Stimulated activated CD8-positive, alpha-beta memory T cell treated with anti-CD3 and anti-CD28 coated beads, Interleukin-15, amount 100 ng/mL, for 4 hours (primary cell): ENCODE measurements at places on chromosomes 16 and 17.
A peak's percentile ranks its signal among the peaks of the same experiment; 100 is the strongest.

DNA sequence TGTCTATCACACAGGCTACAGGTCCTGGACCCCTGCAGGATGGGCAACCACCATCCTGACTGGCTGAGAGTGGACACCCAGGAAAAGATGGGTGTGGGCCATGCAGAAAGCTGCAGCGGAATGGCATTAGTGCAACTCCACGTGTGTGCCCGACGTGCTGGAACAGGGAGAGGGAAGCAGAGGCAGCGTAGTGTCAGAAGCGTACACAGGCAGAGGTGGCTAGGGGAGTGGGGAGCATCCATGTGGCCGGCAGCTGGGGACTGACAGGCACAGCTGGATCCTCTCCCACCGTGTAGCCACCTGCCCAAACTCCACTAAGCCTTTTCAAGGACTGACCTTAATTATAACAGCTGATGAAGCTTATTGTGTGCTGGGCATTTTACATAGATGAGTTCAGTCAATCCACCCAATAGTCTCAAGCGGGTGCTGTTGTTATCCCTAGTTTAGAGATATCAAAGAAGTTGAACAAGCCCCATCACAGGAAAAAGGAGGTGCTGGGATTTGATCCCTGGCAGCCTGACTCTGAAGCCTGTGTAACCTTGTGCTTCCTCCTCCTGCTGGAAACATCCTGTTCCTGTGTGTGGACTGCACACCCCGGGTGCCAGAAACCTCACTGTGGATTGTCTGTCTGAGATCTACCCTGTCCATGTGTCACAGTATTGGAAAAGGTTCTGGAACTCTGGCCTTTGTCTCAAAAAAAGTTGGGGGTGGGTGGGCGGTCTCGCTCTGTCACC lies 114.0 kb downstream of the PRKCA start:
- DNase-seq, result no peak

DNA sequence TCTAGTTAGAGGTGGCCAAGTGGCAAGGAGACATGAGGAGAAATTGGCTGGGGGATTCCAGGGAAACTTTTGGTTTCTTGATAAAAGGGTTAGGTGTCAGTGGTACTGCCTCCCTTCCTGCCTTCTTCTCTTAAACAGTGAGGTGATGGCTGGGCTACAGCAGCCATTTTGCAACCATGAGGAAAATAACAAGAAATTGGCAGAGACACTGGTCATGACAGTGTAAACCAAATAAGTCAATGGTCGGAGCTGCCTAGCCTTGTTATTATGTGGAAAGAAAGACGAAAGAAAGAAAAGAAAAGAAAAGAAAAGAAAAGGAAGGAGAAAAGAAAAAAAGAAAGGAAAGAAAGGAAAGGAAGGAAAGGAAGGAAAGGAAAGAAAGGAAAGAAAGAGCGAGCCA lies 63.9 kb downstream of the CPPED1 start:
- no peak for DNase-seq

- DNase-seq, result no peak
Observed at GRCh38 chr16:54366943-54367342, 80.4 kb upstream of the IRX3 start.

DNA sequence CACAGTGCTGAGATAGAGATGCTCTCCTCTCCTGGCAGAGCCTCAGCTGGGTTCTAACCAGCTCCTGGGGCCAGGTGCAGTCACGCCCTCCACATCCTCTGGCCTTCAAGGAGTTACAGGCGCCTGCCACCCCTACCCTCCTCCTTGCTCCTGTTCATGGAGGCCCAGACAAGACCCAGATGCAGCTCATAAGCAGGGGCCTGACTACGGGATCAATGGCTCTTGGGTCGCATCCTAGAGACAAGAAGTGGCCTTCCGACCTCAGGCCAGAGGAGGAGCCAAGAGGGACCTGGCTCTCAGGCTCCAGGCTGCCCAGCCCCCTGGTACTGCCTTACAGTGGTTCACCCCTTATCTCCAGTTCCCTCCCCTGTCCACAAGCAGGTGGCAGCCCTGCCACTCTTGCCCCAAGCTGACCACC lies 23.0 kb downstream of the ARHGAP27 start:
- DNase-seq, result no peak

- DNase-seq, result no peak
Observed at GRCh38 chr16:86093801-86094750, 195.1 kb downstream of the IRF8 start.

DNA sequence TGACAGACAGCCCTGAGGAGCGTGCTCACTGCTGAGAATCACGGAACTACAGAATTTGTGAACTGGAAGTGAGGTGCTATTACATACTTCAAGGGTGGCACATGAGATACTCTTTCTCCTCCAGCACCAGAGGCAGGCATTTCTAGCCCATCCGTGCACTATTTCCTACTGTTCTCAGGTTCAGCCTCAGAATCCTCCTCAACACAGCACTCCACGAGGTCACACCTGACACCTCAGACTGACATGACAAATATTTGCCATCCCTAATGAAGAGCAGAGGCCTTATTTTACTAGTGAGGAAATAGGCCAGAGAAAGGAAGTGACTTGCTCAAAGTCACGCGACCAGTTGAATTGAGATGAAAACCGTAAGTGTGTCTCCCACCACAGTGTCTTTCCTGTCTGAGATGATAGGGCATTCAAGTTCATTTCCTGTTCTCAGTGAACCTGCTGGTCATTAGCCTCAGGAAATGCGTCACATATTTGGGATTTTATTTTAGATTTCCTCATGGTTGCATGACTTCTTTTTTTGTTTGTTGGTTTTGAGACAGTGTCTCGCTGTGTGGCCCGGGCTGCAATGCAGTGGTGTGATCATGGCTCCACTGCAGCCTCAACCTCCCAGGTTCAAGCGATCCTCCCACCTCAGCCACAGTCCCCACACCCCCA lies 23.6 kb downstream of the SEZ6 start:
- DNase-seq, result peak; percentile 37

GRCh38 chr17:78781104-78781892 lies 775 bp downstream of the CYTH1 start:
- DNase-seq, result no peak

- no peak for DNase-seq
Observed at GRCh38 chr17:5179003-5179402, 12.7 kb downstream of the ZNF594 start.

GRCh38 chr17:42779936-42780850 lies at the start of gene WNK4:
Gene WNK4, plus strand, starts transcription at chr17:42780610. Its CDS starts 89 bp downstream, at chr17:42780699.
- no peak for DNase-seq

GRCh38 chr17:39062846-39063680 lies 88.4 kb downstream of the PLXDC1 start:
- DNase-seq, result no peak

GRCh38 chr17:62126292-62126691 lies 61.2 kb upstream of the MED13 start:
- DNase-seq, result no peak

DNA sequence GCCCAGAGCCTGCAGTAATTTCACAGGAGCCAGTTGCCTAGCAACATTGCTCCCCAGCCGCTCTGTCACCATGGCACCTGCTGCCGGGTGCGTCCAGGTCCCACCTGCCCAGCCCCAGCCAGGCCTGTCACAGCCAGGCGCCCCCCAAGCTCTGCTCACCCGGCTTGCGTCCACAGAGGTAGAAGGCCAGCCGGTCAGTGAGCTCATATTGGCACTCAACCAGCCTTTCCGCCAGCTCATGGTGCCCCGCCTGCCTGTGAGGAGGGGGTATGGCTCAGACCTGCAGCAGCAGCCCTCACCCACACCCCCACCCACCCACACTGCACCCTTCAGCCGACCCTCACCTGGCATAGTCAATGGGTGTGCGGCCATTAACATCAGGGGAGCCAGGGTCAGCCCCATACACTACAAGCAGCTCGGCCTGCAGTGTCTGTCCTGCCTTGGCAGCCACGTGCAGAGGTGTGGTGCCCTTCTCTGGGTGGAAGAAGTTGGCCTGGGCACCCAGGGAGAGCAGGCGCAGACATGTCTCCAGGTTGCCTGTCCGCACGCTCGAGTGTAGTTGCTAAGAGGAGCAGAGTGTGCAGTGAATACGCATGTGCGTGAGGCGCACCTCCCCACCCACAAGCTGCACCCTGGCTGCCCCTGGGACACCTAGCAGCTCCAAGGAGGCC lies 7.7 kb downstream of the GIT1 start:
- no peak for DNase-seq

DNA sequence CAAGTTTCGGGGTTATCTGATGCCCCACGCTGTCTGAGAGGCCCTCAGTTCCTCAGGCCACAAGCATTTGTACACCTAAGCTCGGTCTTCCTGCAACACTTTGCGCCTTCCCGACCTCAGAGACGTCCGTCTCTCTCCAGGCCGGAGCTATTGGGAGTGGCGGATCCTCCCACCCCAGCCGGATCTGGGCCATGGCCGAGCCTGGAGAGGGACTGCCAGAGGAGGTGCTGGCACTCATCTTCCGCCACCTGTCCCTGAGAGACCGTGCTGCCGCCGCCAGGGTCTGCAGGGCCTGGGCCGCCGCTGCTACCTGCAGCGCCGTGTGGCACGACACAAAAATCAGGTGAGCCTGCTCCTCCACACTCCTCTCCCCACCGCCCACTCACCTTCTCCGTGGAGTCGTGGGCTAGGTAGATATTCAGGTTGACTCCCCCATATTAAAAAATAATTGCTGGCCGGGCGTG lies 1.9 kb downstream of the FBXL8 start:
- no peak for DNase-seq

DNA sequence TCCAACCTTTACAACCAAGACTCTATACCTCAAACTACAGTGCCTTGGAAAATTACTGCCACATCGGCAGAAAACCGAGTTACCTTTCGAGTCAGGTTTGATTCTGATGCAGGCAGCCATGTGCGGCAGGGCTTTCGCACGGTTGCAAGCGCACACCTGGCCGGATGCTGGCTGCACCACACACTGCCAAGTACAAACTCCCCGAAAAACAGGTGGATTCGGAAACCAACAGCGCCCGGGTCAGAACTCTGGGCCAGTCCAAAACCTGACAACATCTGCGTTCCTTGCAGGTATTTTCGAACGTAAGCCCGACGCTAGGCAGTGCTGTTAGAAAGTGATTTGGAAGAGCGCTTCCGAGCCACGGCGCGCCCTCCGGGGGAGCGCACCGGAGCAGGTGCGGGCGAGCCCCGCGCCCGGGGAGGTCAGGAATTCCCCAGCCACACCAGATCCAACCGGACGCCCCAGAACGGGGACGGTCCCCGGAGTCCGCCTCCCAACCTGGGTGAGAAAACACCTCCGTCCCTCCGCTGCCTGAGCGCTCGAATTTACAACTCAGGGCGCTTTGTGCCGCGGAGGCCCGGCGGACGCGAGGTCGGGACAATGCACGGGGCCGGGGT lies 1.2 kb downstream of the USP7 start:
- DNase-seq, result peak; percentile 12

- peak; percentile 89 for DNase-seq
Observed at GRCh38 chr17:7687908-7688807, at the start of gene WRAP53. Gene WRAP53, plus strand, starts transcription at chr17:7688477. Its CDS starts 172 bp downstream, at chr17:7688649.

- DNase-seq, result peak; percentile 54
Observed at GRCh38 chr16:1771188-1771863, at the start of gene NME3. Gene NME3, minus strand, starts transcription at chr16:1771543. Its CDS starts 9 bp downstream, at chr16:1771534.

DNA sequence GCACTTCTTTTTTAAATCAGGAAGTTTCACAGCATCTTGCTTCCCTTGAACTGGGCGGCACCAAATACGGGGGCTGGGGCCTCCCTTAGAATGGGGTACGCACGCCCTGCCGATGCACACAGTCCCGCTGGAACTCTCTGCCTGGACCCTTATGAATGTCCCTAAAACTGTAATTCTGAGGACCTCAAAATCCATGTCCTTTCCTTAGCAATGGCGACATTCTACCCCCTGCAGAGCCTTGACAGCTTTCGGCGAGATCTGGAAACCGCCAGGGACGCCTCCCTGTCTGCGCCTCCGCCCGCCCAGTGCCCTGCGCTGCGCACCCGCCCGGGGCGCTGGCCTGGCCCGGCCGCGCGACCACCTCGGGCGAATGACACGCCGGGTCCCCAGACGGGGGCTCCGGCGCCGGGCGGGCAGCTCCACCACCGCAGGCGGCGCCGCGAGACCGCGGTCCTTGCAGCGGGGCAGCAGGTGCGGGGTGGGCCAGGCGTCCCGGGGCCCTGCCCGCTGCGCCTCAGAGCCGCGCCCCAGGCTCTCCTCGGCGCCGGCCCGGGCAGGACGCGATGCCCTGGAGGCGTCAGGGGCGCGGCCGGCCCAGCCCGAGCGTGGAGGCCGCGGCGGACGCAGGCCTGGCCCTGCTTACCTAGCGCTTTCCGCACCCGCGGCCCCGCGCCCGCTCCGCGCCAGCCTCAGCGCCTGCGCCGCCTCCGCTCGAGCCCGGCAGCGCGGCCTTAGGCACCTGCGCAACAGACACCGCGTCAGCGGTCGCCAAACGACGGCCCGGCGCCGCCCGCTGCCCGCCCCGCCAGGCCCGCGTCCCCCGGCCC lies 548 bp downstream of the HAGH start:
- peak; percentile 61 for DNase-seq

DNA sequence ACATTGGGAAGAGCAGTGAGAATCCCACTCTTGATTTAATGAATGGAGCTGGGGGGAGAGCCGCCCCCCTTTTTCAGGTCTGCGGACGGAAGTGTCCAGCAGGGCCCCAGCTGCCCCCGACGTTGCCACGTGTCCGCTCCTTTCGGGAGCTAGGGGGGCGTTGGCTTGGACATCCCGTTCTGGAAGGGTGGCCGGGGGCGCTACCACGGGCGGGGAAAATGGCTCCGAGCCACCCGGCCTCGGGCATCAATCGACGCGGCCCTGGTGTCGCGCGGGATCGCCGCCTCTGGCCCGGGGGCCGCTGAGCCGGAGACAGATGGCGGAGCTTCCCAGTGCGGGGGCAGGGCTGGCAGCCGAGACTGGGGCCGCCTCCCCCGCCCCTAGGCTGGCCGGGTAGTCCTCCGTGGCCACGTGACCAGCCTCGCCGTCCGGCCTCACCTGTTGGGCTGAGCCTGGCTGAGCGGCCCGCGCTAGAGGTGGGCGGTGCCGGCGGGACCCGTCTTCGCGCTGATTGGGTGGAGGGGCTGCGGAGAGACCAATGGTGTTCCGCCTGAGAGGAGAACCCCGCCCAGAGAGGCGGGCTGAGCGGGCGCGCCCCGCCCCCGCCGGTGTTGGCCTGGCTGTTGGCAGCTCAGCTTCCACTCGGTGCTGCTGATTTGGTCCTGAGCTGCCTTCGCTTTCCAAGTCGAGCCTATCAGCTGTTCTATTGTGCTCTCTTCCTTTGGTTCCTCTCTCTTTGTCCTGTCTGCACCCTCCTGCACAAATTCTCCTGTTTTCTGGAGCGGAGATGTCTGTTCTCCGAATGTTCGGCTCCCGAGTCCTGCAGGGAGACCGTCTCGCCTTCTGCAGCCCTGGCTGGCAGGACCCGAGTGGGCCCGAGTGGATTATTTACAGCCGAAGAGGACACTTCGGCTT lies 8.3 kb downstream of the HS3ST3B1 start:
- peak; percentile 88 for DNase-seq

- DNase-seq, result no peak
Observed at GRCh38 chr17:80460429-80460834, 16.0 kb downstream of the NPTX1 start.

GRCh38 chr17:68431661-68432071 lies 25.6 kb downstream of the WIPI1 start:
- peak; percentile 31 for DNase-seq
